ENCODE measurements at places on chromosomes 3 and 15.

DNA sequence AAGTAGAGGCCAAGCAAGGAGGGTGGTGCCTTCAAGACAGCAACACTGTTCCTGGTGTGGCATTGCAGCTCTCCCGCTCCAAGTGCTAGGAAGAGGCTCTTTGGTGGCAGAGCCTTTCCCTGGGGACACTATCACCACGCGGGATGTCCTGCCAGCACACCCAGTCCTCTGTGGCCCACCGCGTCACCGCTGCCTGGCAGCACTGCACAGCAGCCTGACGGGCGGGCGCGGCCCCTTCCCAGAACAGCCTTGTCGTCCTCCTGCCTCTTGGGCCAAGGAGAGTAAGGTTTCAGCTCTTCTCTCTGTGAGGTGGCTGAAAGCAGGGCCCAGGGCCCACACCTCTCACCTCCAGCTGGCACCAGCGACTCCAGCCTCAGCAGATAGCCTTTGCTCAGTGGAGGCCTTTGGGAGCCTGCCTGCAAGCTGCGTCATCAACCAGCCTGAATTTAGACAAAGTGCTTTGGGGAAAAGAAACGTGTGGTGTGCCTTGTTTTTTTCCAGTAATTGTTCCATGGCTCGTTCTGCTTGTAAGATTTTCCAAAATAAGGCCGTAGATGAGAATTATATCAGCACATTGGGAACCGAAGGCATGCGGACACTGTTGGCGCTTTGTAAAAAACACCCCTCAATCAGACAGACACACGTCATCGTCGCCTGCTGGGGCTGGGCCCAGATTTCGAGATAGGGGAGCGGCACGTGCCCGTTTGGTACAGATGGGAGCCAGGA is 65.0 kb downstream of the AAGAB start:
- DNase-seq, result no peak

DNA sequence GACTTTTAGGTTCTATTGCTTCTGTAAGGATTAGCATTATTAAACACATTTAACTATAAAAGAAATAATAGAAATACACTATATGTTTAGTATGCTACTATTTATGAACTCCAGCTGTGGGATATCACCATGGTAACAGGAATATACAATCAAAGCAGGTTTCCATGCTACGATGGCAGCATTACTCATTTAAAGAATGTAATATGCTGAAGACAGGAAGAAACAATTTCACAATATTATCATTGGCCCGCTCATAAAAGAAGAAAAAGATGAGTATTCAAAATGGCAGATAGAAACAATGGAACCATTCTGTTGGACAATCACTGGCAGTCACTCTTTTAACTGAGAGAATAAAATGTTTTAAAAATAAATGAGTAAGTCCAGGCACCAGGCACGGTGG is 153.4 kb downstream of the CBLB start:
- no peak for DNase-seq

GRCh38 chr3:134087060-134087974 is 57.6 kb upstream of the SLCO2A1 start:
- DNase-seq, result no peak

- DNase-seq, result no peak
Observed at GRCh38 chr3:135117977-135118376, 322.9 kb downstream of the EPHB1 start.

- no peak for DNase-seq
Observed at GRCh38 chr3:45537970-45538640, 56.4 kb upstream of the LIMD1 start.

- DNase-seq, result no peak
Observed at GRCh38 chr3:101816215-101817149, 32.8 kb upstream of the NFKBIZ start.

DNA sequence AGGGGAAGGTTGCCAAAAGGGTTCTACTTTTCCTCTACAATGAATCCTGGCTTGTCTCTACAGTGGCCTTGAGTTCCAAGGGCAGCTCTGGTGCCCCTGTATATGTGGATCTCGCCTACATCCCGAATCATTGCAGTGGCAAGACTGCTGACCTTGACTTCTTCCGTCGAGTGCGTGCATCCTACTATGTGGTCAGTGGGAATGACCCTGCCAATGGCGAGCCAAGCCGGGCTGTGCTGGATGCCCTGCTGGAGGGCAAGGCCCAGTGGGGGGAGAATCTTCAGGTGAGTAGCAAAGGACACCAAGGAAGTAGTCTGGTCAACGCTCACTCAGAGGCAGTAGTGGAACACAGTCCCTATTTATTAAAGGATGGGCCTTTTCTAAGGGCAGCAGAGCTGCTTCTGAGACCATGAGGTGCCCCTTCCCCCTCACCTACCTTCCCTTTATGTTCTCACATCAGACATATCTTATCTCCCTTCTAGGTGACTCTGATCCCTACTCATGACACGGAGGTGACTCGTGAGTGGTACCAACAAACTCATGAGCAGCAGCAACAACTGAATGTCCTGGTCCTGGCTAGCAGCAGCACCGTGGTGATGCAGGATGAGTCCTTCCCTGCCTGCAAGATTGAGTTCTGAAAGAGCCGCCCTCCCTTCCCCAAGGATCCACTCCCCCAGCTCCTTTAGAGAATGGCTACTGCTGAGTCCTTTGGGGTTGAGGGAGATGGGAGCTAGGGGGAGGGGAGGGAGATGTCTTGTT is 12.4 kb downstream of the MAP1A start:
- DNase-seq, result no peak

DNA sequence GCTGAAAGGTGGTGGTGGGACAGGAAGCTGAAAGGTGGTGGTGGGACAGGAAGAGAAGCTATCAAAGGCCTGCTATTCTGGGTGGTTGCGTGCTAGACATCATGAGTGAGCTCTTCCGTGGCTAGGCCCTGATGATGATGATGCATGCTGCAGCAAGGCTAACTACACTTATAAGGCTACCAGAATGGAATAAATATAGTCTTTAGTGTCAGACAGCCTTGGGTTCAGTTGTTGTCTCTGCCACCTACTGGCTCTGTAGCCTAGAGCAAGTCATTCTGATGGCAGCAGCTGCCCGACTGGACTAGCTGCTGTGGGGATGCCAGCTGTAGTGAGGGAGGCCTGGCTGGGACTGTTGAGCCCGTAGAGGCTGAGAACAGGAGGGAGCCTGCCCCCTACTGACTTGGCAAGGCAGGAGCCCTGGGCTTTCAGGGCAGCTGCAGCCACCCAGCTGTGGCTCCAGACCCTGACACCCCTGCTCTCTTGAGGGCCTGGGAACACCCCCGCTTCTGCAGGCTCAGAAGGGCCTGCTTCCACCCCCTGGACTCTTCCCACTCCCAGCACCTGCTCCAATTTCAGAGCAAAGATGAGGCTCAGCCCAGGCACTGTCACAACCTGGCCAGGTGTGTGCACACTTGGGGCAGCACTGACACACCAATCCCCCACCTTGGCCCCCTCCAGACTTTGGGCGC is 21.4 kb upstream of the ZBED2 start:
- DNase-seq, result no peak

- no peak for DNase-seq
Observed at GRCh38 chr3:141429371-141430035, 57.3 kb upstream of the RASA2 start.

DNA sequence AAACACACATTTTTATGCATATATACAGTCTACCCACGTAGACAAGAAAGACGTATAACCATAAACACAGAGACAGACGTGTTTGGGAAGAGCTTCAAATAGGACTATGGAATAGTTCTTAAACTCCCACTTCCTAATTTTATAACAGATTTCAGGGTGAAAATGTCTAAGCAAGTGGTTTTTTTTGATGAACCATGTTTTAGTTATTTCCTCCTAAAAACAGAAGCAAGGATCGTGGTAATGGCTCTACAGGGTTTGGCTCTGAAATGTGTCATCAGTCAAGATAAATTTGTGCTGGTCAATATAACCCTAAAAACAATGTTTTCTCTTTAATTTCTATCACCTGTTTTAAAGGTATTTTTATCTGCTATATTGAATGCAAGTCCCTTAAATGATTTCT is 58.2 kb downstream of the FMN1 start:
- no peak for DNase-seq
